ENCODE measurements at places on chromosomes 4 and X.

- DNase-seq: no peak
These were observed 28.9 kb upstream of the HUWE1 start for GRCh38 chrX:53715346-53715924.

GRCh38 chr4:66693694-66694093 lies 851.6 kb downstream of the CENPC start:
- DNase-seq: no peak

- no peak for DNase-seq
These were observed 27.9 kb downstream of the TNIP2 start for GRCh38 chr4:2728221-2728620.

DNA sequence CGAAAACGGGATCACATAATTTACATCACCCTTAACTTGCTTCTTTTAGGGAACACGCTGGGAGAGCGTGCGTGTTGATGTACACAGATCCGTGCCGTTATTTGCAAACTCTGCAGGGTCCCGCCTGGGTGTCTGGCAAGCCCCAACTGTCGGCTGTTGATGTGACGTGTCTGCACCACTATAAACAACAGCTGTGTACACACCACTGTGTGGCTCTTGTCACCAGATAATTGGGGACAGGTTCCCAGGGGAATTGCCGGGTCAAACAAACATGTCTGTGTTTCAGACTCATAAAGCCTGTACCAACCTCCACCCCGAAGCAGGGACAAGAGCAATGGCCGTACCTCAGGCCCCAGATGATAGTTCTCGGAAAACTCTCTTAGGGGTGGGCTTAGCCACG lies 105.0 kb upstream of the AFAP1 start:
- DNase-seq: no peak

DNA sequence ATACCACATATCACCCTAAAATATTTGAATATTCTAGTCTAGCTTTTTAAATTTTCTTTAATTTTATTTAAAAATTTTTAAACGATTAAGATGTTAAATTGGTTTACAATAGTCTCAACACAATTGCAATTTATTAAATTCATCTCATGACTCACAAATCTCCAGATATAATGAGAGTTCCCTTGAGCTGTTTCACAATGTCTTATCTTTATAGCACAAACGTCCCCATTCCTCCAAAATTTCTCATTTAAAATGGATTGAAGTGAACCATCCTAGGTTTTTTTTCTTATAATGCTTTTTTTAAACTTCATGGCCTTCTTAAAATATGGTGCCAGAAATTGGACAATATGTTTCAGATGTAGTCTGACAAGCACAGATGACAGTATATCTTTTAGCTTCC lies 204.4 kb downstream of the GABRB1 start:
- DNase-seq: no peak

DNA sequence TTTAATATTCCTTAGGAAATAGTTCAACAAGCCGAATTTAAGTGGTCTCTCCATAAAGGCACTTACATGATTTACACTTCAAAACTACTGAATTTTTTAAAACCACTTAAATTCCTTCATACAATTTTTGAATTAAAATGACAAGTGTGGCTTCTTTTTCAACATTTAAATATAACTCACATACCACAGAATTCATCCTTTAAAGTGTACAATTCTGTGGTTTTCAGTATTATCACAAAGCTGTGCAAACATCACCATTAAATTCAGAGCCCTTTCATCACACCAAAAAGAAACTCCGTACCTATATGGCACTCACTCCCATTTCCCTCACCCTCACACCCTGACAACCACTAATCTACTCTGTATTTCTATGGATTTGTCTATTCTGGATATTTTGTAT lies 200.9 kb upstream of the MAB21L2 start:
- no peak for DNase-seq

GRCh38 chrX:107654566-107654871 lies 26.2 kb downstream of the PRPS1 start:
- no peak for DNase-seq

- no peak for DNase-seq
These were observed 1248.7 kb downstream of the PCDH7 start for GRCh38 chr4:31968842-31969241.

DNA sequence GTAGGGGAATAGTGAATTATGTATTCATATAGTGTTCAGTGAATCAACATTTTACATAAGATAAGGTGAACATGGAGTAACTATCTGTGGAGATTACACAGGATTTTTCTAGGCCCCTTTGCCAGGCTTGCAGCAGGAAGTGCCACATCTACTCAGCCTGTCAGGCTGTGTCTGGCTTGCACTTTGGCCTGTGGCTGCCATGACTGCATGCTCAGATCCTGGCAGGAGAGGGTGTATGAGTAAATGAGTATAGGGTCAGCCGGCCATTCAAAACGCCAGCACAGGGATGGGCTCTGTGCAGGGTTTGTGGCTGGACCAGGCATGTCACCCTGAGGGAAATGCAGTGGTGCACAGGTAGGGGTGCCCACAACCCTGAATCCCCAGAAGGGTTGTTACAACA lies 51.9 kb downstream of the UBQLN2 start:
- no peak for DNase-seq

- no peak for DNase-seq
These were observed 122.2 kb downstream of the CAMK2D start for GRCh38 chr4:113639326-113639725.

GRCh38 chr4:57364255-57364654 lies 254.1 kb upstream of the IGFBP7 start:
- no peak for DNase-seq

GRCh38 chr4:85942107-85942506 lies 417.7 kb downstream of the MAPK10 start:
- no peak for DNase-seq

DNA sequence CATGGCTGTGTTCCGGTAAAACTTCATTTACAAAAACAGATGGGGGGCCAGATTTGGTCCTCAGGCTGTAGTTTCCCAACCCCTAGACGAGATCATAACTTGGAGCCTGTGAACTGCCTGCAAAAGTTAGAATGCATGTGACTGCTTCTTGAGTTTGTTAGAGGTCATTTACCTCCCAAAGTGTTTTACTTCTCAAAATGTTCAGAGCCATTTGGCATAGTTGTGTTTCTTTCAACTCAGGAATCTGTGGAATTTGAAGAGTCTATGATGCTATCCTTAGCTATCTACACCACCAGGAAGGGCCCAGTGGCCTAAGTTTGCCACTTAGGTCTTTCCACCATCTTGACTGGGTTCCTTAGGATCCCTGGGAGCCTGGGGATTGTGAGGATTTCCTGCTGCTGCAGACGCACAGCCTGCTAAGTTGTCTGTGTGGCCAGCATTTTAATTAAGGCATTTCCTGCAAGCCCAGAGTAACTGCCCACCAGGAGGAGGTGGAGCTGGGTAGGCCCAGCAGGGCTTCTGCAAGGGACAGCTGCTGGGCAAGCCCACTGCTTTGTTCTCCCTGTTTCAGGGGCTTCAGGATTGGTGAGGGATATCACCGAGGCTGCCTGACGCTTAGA lies 53.1 kb downstream of the CCNI start:
- DNase-seq: no peak

- DNase-seq: no peak
These were observed 39.6 kb downstream of the PDLIM5 start for GRCh38 chr4:94491322-94491721.

DNA sequence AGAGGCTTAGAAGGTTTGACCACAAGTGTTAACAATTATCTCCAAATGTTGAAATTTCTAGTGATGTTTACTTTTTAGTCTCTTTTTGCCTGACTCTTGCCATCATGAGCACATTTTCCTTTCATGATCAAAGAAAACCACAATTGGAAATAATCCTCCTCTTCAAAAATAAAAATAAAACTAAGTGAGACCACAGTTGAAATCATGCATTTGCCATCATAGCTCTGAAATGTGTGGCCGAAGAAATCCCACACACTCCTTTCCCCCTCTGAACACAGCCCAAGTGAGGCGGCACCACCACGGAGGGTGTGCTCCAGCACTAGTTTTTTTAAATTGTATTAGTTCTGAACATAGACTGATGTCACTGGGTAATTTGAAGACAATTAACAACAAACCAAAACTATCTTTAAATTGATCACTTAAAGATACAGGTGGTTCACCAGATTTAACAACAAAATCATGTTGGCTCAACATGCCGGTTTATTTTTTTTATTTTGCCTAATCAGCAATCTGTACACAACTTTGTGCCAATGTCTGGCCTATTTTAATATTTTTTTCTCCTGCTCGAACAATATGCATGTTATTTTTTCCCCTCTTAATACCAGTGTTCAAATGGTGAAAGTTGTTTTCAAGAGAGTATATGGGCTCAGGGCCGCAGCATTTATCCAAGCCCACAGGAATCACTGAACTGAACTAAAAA lies 17.6 kb downstream of the APBB2 start:
- DNase-seq: no peak

DNA sequence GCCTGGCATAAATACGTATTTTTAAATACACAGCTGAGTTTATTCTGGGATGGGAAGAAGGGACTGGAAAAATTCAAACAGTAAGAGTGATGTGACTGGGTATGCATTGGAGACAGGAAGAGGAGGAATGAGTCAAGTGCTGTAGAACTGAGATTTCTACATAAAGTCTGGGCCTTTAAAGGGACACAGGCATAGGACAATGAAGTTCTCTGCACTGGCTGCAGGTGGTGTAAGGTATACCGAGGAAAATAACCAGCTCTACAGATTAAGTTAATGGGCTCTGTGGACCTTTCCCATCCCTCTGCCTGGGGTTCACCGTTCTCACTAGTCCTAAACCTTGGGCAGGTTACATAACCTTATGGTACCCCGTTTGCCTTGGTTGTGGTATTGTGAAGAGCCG lies 68.7 kb downstream of the DHX15 start:
- DNase-seq: no peak

GRCh38 chrX:54564936-54565335 lies 34.9 kb downstream of the GNL3L start:
- DNase-seq: no peak

GRCh38 chr4:109560687-109561461 lies 828 bp downstream of the MCUB start:
- peak; percentile 28 for DNase-seq
